Pericardium fibroblast (primary cell): ENCODE measurements at places on chromosomes 2 and 18. TPM values are rescaled to one million over a fixed set of nuclear protein-coding genes. Genes with fewer than 3 reads are reported as not detected.

The OSGEPL1 gene
- 3.4 and 3.9 TPM in 2 replicates for total RNA-seq

The FSHR gene
- not detected in 2 replicates for total RNA-seq

The TNFAIP6 gene
- total RNA-seq: 20.0 and 55.4 TPM in 2 replicates

The SGPP2 gene
- total RNA-seq: not detected in 2 replicates
